ENCODE measurements at places on chromosomes 7 and 10.

DNA sequence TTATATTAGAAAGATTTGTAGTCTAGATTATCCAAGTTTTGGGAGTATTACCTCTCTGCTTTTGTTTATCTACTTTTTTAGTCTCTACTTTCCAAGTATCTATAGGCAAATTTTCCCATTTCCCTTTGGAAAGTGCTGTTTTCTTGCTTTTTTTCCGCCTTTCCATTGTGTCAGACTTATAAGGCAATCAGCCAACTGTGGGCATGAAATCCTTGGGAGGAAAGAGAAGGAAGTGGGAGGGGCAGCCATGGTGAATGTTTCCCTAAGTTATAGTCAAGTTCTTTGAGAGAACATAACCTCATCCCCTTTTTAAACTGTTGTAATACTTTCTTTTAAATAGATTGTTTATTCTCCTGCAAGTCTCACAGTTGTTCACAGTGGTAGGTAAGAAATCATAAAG, 52.6 kb downstream of the PTEN start:
- no peak for DNase-seq

DNA sequence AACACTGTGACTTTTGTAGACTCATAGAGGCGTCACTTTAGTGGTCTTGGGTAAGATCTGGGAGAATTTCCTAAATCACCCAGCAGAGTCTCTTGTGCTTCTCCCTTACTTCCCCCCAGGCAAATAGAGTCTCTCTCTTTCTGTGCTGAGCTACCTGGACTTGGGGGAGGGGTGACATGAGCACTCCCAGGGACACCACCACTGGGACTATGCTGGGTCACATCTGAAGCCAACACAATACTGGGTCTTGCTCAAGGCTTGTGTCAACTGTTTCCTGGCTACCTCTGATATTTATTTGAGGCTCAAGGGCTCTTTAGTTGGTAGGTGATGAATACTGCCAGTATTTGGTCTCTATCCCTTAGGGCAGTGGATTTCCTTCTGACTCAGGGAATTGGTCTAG, 214.6 kb upstream of the TPK1 start:
- no peak for DNase-seq

- DNase-seq, result no peak
Observed at GRCh38 chr7:154953006-154953684, 49.8 kb downstream of the PAXIP1 start.

DNA sequence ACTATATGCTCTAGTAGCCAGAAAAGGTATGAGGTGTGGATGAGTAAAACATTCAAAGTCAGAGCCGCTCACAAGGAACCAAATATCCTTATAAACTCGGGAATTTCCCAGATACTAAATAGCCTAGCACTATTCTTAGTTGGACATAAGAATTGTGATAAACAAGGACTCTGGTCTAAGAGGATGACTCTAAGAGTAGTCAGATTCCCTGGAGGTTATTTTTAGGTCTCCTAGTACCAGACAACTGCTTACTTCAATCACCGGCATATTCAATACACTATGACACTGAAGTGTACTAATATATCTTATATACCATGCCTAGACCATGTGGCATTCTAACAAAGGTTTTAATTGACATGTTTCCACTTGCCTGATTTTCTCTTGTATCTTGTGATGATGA, 56.5 kb downstream of the LMBR1 start:
- no peak for DNase-seq

- no peak for DNase-seq
Observed at GRCh38 chr10:110058212-110058611, 50.4 kb downstream of the ADD3 start.

GRCh38 chr10:49398986-49399385, 3.1 kb upstream of the DRGX start:
- no peak for DNase-seq

- no peak for DNase-seq
Observed at GRCh38 chr7:50502947-50503346, 52.8 kb upstream of the FIGNL1 start.

- no peak for DNase-seq
Observed at GRCh38 chr10:100522945-100523344, 3.3 kb upstream of the SEC31B start.

DNA sequence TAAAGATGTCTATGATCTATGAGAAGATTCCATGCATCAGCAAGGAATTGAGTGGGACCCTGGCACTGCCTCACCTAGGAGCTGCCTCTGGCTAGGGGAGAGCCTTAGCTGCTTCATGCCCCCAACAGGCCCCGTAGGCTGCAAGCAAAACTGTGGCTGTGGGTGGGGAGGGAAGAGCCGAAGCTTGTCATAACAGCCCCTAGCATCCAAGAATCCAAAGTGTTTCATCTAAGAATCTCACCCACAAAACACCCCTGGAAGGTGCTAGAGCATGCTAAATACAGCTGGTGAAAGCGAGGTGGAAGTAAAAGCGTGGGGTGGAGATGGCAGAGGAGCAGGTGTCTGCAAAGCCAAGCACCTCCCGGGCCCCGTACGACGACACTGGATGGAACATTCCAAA, 87.5 kb upstream of the C1QL3 start:
- DNase-seq, result no peak

DNA sequence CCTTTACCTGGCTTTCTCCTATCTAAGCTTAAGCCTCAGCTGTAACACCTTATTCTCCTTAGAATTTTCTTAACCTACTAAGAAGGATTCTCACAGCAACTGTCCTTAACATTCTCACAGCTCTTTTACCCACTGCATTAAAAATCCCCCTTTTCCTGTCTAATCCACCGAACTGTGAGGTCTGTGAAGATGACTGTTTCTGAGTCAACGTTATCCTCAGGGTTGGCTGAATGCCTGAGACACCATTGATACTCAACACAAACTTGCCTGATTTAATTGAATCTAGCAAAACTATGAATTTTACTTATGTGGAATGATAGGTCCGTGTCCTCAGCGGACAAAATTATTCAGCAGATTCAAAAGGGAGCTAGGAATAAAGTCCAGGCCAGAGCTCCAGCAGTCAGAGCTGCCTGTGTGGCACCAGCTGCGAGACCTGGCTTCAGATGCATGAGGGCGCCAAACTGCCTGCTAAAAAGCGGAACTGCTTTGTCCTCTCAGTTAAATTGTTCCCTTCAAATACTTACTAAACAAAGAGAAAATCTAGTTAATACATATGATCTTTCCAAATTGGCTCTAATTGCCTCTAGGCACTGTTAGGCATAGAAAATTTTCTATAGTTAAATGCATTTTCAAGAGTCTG, 33.4 kb upstream of the VWDE start:
- DNase-seq, result no peak

- DNase-seq, result no peak
Observed at GRCh38 chr7:37476428-37476827, 27.8 kb upstream of the ELMO1 start.

- no peak for DNase-seq
Observed at GRCh38 chr10:126511917-126512479, 123.7 kb upstream of the ADAM12 start.

Measured in stimulated activated CD8-positive, alpha-beta memory T cell treated with anti-CD3 and anti-CD28 coated beads, Interleukin-15, amount 100 ng/mL, for 48 hours (primary cell).